Activated gamma-delta T cell treated with Interleukin-2 at 50 U/mL for 16 hours (primary cell): ENCODE measurements at places on chromosomes 1 and 21.

DNA sequence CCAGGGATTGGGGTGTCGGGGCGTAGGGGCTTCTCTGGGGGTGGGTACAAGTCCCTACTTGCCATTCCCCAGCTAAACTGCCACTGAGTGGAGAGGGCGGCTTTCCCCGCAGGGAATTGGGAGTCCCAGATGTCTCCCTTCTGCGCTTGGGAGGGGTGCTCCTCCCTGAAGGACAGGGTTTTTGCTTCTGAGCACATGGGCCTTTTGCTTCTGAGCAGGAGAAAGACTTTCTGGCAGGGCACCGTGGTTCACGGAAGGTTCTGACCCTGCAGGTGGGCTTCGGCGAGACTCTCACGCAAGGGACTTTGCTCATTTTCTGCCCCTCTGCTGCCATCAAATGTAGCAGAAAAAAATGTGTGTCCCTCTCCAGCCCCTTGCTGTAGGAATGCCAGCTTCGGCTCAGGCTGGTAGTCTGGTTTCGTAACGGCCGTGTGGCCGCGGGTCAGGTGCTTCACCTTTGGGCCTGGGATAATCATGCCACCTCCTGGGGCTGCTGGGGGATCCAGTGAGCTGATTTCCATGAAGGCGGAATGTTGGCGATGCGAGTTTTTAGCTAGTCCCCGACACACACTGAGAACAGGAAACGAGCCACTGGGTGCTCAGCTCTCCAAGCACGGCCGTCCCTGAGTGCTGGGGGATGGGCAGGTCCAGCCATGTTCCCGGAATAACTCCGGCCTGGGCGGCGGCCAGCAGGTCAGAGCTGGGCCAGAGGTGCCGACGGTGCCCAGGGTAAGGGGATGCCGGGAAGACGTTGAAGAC is 364.0 kb downstream of the CAMTA1 start:
- DNase-seq = no peak

DNA sequence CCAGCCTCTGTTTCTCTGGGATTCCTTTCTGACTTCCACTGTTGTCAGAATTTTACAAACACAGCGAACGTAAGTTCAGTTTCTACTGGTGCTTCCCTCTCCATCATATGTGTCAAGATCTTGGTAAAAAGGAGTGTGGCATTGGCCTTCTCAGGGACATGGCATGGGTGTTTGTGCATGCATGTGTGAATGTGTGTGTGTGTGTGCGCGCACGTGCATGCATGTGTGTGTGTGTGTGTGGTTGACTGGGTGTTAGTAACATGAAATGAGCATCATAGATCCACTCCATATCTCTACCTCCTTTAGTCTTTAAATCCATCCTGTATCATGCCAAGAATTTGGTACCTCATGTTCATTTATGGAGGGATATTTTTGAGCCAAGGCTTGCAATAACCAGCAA is 411.3 kb downstream of the NPHP4 start:
- no peak for DNase-seq

GRCh38 chr1:204414016-204414415 is 2.4 kb upstream of the PPP1R15B start:
- no peak for DNase-seq

DNA sequence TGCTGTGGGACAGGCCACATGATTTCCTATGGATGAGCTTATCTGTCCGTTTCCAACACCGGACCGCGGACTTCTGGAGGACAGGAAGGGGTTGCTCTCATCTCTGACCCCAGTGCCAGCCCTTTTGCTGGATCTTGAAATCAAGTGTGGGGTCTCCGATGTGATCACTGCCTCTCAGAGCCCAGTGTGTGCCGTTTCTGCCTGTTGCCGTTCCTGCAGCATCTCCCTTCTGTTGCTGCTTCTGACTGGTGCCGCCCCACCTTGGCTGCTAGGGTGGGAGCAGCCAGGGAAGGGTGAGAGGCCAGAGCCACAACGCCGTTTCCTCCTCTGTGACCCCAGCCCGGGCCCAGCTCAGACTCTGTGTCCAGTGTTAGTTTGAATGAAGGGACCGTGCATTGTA is 67.3 kb upstream of the WNT4 start:
- DNase-seq = no peak

DNA sequence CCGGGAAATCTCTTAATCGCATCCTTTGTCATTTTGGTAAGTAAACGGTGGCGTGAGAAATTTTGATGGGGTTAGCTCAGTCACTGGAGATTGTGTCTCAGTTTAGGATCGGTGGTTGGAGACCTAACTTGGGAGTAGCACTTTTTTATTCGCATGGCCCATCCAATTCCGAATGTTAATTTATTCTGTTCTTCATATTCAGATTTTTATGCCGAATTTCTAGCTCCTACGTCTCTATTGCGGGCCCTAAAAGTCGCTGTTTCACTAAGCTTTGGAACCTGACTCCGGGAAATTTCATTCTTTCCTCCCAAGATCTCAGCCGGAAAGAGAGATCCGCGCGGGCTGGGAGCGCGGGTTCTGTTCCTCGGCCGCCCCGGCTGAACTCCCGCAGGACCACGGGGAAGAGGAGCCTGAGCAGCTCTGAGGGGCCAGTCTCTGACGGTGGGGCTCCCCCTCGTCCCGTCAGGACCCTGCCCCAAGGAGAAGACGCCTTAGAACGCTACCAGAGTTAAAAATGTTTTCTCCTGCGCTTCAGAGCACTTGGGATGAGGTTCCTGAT is 279.7 kb downstream of the FAM72C start:
- DNase-seq = no peak

- peak; percentile 22 for DNase-seq
Observed at GRCh38 chr1:212950243-212951125, at the start of gene VASH2. Gene VASH2 (plus strand): TSS chr1:212950541. CDS start chr1:212951543, 1,002 bp downstream.

DNA sequence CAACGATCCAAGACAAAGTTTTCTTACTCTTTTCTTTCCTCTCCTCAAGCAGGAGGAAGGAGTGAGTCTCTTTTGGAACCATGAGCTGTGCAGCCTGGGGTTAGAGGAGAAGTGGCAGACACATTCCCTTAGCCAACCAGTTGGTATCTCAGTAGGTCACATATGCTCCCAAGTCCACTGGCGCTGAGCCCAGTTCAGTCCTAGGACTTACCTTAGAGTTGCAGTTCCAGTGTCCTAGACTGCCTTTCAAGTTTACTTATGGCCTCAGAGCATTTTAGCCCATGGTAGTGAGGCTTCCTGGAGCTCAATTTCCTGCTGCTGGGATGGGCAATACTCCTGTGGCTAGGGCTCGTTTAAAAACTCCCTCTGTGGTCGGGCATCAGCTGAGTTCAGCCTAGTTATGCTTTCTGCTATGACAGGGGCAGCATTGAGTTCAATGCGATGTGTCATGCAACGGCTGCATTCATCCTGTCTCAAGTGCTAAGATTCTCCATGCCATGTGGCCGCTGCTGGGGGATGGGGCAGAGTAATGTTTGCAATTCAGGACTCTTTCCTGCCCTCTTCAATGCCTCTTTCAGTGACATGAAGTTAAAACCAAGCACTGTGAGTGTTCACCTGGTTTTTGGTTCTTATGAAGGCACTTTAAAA is 103.8 kb downstream of the LRRC7 start:
- no peak for DNase-seq

DNA sequence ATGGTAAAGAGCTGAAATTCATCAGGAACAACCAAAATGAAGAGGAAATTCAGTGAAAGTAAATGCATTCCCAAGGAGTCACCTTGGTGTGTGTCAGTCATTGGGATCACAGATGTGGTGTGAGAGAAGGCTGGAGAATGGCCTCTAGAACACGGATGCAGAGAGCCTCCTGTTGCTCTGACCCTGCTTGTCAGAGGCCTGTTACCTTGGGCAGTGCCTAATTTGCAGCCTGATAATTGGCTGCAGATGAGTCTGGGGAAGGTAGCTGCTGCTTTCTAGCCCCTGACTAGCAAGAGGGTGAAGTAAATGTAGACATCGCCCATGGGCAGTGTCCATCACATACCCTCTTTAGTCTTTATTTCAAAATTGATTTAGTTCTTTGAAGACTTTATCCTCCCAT is 3.3 kb downstream of the GCSAML start:
- no peak for DNase-seq

DNA sequence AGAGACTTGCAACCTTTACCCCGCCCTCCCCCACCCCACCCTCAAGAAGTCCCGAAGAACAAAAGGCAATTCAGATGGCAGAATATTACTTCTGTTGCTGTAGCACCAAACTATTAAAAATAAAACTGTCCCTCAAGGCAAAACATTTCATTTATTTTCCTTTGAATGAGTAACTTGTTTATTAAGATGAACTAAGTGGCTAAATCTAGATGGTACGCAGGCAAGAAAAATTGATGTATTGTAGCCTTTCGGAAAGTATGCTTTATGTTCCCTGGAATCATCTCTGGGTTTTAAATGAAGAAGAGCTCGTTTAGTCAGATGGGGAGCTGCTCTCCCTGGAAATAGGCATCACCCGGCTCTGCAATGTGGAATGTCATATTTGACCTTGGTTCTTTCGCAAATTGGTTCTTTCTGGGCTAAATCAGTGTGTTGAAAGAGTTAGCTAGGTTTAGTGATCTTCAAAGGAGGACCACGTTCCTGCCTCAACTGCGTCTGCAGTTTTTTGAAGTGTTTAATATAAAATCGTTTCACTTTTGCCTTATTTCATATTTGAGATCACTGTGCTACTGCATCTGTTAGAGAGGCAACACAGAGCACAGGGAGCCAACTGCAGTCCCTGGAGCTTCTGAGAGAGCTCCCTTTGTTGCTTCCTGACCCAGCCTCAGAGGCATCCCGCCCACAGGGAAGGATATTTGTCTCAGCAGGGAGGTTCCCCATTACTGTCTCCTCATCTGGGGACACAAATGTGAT is 61.8 kb downstream of the KIF26B start:
- DNase-seq = no peak

GRCh38 chr1:27588256-27589232 is 15.4 kb downstream of the AHDC1 start:
- no peak for DNase-seq

DNA sequence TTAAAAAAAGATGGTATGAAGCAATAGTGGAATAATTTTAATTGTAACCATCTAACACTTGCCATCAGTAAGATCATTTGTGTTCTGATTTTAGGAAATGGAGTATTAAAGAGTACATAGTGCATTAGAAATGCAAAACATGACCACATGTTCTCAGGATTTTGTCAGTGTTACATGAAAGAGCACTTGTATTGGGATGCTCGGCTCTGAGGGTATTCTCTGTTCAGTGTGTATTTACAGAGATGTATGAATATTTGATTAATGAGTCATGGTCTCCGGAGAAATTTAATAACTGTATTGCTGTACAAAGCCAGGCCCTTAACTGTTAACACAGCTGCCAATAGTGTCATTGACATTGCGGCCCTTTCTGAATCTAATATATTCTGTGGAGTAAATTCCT is 91.7 kb downstream of the ATG4C start:
- no peak for DNase-seq

DNA sequence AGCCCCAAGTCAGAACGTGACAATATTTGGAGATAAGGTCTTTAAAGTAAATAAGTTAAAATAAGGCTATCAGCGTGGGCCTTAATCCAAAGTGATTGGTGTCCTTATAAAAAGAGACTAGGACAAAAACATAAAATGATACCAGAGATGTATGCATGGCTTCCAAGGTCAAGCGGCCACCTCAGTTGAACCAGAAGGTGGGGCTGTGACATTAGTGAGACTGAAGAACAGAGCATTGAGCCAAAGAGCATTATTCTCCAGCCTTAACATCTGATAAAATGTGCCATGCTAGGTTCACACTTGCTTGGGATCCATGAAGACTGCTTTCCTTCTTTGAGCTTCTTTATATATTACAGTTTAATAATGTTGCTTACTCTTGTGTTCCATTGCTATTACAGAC is 554.6 kb downstream of the PLA2G4A start:
- no peak for DNase-seq

DNA sequence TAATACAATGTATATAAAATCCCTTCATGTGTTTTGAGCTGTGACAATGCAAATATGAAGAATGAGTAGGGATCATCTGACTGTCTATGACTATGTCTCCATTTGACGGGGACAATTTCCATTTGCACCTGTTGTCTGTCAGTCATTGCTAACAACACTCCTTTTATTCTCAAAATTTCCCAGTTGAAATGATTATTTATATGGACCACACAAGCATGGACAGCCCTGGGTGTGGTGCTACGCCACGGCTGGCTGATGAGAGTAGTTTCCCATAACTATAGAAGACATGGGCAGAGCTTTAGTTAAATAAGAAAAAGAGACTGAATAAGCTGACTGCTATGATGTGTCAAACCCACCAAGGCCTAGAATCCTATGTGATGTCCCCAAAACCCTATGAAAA is 135.8 kb downstream of the MAP3K21 start:
- no peak for DNase-seq

DNA sequence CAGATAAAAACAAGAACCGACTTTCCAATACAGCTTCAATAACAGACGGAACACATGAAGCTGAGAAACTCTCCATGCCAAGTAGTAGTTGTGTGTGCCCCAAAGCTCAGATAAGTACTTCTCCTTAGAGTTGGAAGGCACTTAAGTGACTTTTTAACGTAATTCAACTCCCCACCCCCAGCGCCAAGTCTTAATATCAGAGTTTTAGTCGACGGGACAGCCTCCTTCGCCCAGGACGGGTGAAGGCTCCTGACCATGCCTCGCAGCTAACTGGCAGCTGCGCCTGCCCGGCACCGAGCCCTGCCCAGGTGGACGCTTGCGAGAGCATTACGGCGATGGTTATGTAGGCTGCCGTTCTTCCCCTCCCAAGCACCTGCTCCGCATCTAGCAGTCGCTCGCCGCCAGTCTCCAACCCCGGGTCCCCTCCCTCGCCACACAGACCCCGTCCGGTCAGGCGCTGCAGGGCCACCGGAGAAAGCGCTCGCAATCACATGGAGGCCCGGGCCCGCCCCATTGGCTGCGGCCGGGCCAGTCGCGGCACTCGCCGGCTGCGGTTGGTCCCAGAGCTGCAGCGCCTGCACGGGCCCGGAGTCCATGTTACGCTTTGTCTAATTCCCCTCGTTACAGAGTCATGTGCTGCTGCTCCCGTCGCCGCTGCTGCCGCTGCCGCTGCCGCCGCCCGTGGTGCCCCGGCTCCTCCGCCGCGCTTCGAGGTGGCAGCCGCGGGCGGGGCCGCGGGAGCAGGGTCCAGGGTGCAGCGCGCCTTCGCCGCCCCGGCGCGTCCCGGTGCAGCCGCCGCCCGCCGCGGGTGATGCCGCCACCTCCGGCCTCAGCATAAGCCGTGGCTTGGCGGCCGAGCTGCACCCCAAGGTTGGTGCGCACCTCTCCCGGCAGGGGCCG is at the start of gene LRRC8D:
Gene LRRC8D (plus strand): TSS at position 611 of the 900 bp plus-strand sequence. CDS start 112,037 bp downstream, outside the sequence.
- peak; percentile 64 for DNase-seq

- DNase-seq = no peak
Observed at GRCh38 chr1:184972315-184973055, 1.8 kb downstream of the NIBAN1 start.

DNA sequence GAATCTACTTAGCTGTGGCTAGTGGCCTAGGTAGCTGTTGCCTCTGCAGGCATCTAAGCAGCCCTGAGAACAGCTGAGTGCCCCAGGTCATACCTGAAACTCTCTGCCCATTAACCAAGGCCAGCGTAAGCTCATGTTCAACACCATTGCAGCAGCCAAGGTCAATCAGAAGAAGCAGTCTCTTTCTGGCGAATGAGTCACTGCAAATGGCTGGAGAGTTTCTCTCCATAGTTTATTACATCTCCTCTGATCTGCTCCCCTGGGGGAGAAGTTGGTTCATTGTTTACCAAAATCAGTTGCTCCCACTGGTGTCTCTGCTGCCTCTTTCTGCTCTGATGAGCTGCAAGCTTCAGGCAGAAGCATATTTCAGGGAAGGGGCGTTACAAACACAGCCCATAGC is 6.9 kb upstream of the BCL9 start:
- DNase-seq = no peak
